ENCODE measurements at places on chromosomes 7 and 10.

DNA sequence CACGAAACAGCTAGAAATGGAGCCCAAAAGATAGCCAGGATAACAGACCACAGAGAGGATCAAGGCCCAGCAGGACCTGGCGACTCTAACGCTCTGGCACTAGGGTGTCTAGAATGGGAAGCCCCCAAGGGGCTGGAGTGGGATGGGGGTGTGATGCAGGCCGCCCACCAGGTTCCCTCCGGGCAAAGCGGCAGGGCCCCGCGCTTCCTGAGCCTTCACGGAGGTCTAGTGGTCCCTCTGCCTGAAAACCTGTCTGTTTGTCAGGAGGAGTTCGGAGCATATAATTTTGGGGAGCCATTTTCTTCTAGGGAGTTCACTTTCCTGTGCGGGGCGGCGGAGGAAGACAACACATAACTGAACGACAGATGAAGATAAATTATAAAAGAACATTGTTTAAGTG is 48.2 kb upstream of the FXYD4 start:
- no peak for DNase-seq

- no peak for DNase-seq
Observed at GRCh38 chr7:55310287-55311025, 54.7 kb upstream of the LANCL2 start.

- no peak for DNase-seq
Observed at GRCh38 chr7:138887872-138888656, 90.1 kb upstream of the ATP6V0A4 start.

GRCh38 chr7:139249179-139249810 is 18.3 kb downstream of the UBN2 start:
- DNase-seq: no peak

DNA sequence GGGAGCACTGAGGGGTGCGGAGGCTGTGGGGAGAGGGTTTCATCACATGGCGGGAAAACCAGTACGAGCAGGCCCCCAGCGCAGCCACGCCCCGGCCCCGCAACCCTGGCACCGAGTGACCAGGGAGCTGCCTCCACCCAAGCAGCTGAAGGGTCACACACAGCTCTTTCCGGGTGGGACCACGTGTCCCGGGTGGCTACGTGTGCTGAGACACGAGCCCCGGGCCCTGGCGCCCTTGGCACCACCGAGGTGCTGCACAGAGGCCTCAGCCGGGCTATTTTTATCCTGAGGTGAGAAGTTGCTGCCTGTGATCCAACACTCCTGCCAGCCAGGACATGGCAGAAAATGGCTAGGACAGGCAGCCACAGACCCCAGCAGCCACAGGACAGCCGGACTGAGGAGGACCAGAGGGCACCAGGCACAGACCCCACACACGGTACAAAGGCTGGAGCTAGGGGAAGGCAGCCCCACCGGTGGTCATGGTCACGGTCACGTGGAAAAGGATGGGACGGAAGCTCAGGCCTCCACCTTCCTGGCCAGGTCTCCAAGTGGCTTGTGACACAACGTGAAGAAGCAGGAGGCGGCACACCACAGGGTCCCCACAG is 223.7 kb downstream of the MAD1L1 start:
- no peak for DNase-seq

GRCh38 chr10:124798781-124799180 is 2.8 kb upstream of the ABRAXAS2 start:
- DNase-seq: no peak

- DNase-seq: no peak
Observed at GRCh38 chr10:107022600-107023354, 141.7 kb downstream of the SORCS1 start.
